Activated CD4-positive, alpha-beta memory T cell treated with anti-CD3 and anti-CD28 coated beads for 36 hours (primary cell): ENCODE measurements at places on chromosomes 7 and 10. TPM values are rescaled to one million over a fixed set of nuclear protein-coding genes. Genes with fewer than 3 reads are reported as not detected.

- no peak for DNase-seq
- no peaks in the 10 kb centered on the region for H3K36me3 ChIP-seq
- no peak overlapping the region for H3K27ac ChIP-seq
- H3K27me3 ChIP-seq: peaks cover 15% of the 10 kb centered on the region
These were observed 118.2 kb downstream of the SNX10 start for GRCh38 chr7:26409661-26410547.

Gene SAMD9L
- 19.1 TPM for total RNA-seq

- peaks cover 40% of the 10 kb centered on the region for H3K4me1 ChIP-seq
- peak; percentile 71 for DNase-seq
- H3K27me3 ChIP-seq: peaks cover 20% of the 10 kb centered on the region
These were observed 9.7 kb downstream of the IFIT3 start for GRCh38 chr10:89337484-89337883.

Gene AKR1C8
- total RNA-seq: 0.33 TPM

DNA sequence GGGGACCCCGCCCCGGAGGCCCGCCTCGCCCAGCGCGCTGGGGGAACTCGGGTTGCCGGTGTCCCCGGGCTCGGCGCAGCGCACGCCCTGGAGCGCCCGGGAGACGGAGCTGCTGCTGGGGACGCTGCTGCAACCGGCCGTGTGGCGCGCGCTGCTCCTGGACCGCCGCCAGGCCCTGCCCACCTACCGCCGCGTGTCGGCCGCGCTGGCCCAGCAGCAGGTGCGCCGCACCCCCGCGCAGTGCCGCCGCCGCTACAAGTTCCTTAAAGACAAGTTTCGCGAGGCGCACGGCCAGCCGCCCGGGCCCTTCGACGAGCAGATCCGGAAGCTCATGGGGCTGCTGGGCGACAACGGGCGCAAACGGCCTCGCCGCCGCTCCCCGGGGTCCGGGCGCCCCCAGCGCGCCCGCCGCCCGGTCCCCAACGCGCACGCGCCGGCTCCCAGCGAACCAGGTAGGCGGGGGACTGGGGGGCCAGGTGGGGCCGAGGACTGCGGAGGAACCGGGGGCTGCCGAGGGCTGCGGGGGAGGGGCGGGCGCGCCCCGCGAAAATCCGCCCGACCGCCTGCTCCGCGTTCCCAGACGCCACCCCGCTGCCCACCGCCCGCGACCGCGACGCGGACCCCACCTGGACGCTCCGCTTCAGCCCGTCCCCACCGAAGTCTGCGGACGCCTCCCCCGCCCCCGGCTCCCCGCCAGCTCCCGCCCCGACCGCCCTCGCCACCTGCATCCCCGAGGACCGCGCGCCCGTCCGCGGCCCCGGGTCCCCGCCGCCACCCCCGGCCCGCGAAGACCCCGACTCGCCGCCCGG lies 574 bp downstream of the UTF1 start:
- H3K4me3 ChIP-seq: no peak overlapping the region
- no peak for DNase-seq
- H3K4me1 ChIP-seq: peaks cover 26% of the 10 kb centered on the region
- no peak overlapping the region for H3K27ac ChIP-seq
- H3K36me3 ChIP-seq: no peaks in the 10 kb centered on the region

- H3K27ac ChIP-seq: peak overlapping the region; percentile 96
- peak; percentile 68 for DNase-seq
- peaks cover 93% of the 10 kb centered on the region for H3K4me1 ChIP-seq
- H3K4me3 ChIP-seq: no peak overlapping the region
These were observed 55.2 kb upstream of the FAM133B start for GRCh38 chr7:92645114-92646061.

Gene TSPAN13
- total RNA-seq: 0.41 TPM

Gene DDC
- not detected for total RNA-seq

Gene ADCY1
- total RNA-seq: 0.57 TPM

GRCh38 chr10:77716458-77717317 lies 79.1 kb upstream of the KCNMA1 start:
- H3K36me3 ChIP-seq: no peaks in the 10 kb centered on the region
- no peak overlapping the region for H3K4me3 ChIP-seq
- no peak overlapping the region for H3K27ac ChIP-seq
- peaks cover 6% of the 10 kb centered on the region for H3K27me3 ChIP-seq

- no peaks in the 10 kb centered on the region for H3K4me1 ChIP-seq
- H3K27me3 ChIP-seq: no peaks in the 10 kb centered on the region
- H3K36me3 ChIP-seq: no peaks in the 10 kb centered on the region
- DNase-seq: no peak
These were observed 706.6 kb downstream of the INHBA start for GRCh38 chr7:40996233-40996677.

GRCh38 chr7:92820191-92820590 lies 16.2 kb downstream of the CDK6 start:
- no peak for DNase-seq
- H3K27me3 ChIP-seq: no peaks in the 10 kb centered on the region
- peaks cover 37% of the 10 kb centered on the region for H3K36me3 ChIP-seq
- H3K27ac ChIP-seq: no peak overlapping the region

- H3K4me3 ChIP-seq: no peak overlapping the region
- no peaks in the 10 kb centered on the region for H3K27me3 ChIP-seq
- no peak for DNase-seq
- H3K4me1 ChIP-seq: peaks cover 39% of the 10 kb centered on the region
These were observed 166.7 kb upstream of the ZNF32 start for GRCh38 chr10:43815181-43815885.

- H3K4me3 ChIP-seq: no peak overlapping the region
- DNase-seq: no peak
- H3K36me3 ChIP-seq: no peaks in the 10 kb centered on the region
- H3K4me1 ChIP-seq: no peaks in the 10 kb centered on the region
- no peak overlapping the region for H3K27ac ChIP-seq
- peaks cover 9% of the 10 kb centered on the region for H3K27me3 ChIP-seq
These were observed 14.0 kb upstream of the RAMP3 start for GRCh38 chr7:45143616-45144015.

Gene VGF
- not detected for total RNA-seq

DNA sequence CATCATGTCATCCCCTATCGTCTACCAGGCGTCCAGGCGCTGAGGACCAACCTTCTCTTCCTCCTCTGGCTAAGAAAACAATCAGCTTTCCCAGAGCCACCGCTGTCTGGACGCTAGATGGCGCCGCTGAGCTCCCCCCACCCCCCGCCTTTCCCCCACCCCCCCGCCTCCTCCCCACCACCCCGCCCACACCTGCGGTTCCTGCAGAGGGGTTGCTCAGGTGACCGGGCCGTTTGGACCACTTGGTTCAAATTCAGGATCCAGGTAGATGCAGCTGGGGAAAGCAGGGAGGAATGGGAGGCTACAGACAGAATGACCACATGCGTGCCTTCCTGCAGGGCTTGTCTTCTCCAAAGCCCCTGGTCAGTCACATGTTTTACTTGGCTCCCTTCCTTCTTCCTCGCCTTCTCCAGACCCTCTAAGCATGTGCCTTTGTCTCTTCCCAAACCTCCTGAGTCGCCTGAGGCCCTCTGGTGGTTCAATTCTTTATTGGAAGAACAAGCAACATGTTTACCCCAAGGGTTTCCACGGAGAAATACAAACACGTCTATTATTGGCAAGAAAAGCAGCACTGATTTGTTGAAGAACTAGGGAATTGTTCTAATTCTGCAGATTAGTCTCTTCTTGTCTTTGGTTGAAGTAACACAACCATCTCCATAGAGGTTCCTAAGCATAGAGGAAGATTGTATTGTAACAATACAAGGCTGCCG lies 24.7 kb downstream of the AOC1 start:
- no peak overlapping the region for H3K27ac ChIP-seq
- H3K27me3 ChIP-seq: no peaks in the 10 kb centered on the region
- DNase-seq: peak; percentile 66
- H3K36me3 ChIP-seq: peaks cover 8% of the 10 kb centered on the region
